ENCODE measurements at places on chromosomes 5 and 9. TPM values are rescaled to one million over a fixed set of nuclear protein-coding genes. Genes with fewer than 3 reads are reported as not detected.

The PCDHGA1 gene
- total RNA-seq = 1.9 TPM

The FOXI1 gene
- not detected for total RNA-seq

The NPR2 gene
- 29.2 TPM for total RNA-seq

The ZSWIM6 gene
- total RNA-seq = 15.8 TPM

The SPATA31D4 gene
- not detected for total RNA-seq

The INSL4 gene
- not detected for total RNA-seq

The GFI1B gene
- total RNA-seq = not detected

The CCNJL gene
- total RNA-seq = 0.13 TPM

The ADAMTS2 gene
- total RNA-seq = 54.7 TPM

The AJM1 gene
- total RNA-seq = 0.65 TPM

The FBP1 gene
- total RNA-seq = 1.2 TPM

The RASGRF2 gene
- 0.13 TPM for total RNA-seq

The GPR150 gene
- total RNA-seq = not detected

The BHMT2 gene
- 14.9 TPM for total RNA-seq

The SH3TC2 gene
- total RNA-seq = 1.5 TPM

The SPINK7 gene
- total RNA-seq = not detected

The FGF1 gene
- 124 TPM for total RNA-seq

The IFNA21 gene
- total RNA-seq = not detected

The FBP2 gene
- total RNA-seq = not detected

The THBS4 gene
- total RNA-seq = 1.0 TPM

The SV2C gene
- not detected for total RNA-seq

The EIF4EBP3 gene
- 4.2 TPM for total RNA-seq
